ENCODE measurements at places on chromosomes 4 and X.

DNA sequence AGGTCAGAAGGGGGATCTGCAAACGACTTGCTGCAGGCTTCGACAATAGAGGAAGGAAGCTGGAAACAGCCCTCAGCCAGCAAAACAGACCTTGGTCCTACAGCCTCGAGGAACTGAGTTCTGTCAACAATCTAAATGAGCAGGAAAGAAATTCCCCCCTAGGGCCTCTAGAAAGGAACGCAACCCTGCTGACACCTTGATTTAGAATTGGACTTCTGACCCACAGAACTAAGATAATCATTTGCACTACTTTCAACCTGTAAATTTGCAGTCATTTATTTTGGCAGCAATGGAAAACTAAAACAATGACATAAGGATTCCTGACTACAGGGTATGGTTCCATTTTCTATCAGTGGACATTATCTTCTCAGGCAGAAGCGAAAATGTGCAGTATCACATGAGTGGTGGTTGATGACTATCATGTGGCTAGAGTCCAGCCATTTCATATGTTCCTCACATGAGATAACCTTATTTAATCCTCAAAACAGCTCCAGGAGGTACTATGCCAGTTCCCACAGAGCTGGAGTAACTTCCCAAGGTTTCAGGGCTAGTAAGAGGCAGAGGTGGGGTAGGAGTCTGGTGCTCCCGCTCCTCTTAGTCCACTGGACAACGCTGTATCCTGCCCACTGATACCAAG lies 61.6 kb downstream of the SAT1 start:
- DNase-seq: no peak

GRCh38 chrX:19673375-19674040 lies 158.2 kb upstream of the MAP3K15 start:
- DNase-seq: peak; percentile 3

- DNase-seq: no peak
Observed at GRCh38 chr4:95141361-95141760, 383.6 kb downstream of the BMPR1B start.

GRCh38 chrX:7515681-7516413 lies 327.1 kb upstream of the VCX start:
- no peak for DNase-seq

- DNase-seq: no peak
Observed at GRCh38 chr4:33071535-33071934, 2351.4 kb downstream of the PCDH7 start.

GRCh38 chr4:26076000-26076587 lies 162.1 kb downstream of the SMIM20 start:
- DNase-seq: no peak

Data from occipital lobe (tissue), 3 donors.